ENCODE measurements at places on chromosomes 3 and 15.
A peak's percentile ranks its signal among the peaks of the same experiment; 100 is the strongest.

DNA sequence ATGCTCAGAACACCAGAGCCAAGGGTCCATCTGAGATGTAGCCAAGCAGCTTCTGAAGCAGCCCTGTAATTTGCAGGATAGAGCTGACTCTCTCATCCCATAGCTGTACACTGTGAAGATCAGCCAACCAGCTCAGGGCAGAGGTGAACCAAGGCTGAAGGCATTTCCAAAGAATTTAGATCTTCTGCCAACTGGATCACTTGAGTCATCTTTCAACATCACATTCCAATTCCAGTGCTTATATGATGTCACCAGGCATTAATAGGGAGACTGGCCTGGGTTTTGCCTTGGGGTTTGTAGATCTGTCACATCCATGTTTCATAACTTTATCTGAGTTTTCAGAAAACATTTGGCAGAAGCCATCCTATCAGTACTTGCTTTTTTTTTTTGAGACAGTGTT, 98.2 kb downstream of the NR2F2 start:
- no peak for DNase-seq

- no peak for DNase-seq
These were observed 7.0 kb downstream of the IQSEC1 start for GRCh38 chr3:13066236-13066635.

GRCh38 chr3:38165722-38166387, 518 bp downstream of the OXSR1 start:
- no peak for DNase-seq

DNA sequence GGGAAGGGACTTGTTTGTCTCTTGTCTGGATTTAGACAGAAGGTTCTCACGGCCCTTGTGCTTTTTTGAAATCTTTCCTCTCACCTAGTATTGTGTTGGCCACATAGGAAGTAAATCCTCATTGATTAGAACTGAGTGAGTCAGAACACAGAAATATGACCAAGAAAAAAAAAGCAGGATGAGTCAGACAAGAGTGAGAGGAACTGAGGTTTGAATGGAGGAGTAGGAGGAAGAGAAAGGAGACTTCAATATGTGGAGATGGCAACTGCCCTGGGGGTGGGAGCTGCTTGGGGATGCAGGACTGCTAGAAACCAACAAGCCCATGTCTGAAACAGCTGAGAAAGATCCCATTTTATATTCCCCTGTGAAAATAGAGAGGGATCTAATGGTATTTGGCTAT, 194.1 kb upstream of the ZBTB20 start:
- no peak for DNase-seq

DNA sequence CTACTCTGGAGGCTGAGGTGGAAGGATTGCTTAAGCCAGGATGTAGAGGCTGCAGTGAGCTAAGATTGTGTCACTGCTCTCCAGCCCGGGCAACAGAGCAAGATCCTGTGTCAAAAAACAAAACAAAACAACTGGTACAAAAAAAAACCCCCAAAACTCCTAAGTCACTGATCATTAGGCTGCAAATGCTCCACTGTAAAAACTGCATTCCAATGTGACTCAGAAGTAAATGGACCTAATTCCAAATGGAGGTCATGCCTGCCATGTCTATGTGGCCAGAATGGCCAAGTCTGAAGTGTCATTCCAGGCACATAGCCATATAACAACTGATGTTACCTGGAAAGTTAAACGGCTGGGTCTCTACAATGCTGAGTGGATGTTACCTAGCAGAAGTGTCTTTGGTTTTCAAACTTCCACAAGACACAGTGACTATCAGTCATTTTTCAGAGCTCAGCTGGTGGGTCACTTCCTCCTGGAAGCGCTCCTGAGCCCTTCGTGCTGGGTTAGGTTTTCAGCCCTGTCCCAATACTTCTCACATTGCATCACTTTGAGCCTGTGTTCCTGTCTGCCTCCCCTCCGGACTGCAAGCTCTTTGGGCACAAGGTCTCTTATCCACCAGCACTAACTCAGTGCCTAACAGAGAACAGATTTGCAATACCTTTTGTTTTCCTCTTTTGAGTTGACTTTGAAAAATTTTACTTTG, 10.6 kb downstream of the FSTL1 start:
- no peak for DNase-seq

GRCh38 chr15:74768771-74769342, 13.0 kb upstream of the CSK start:
- no peak for DNase-seq

DNA sequence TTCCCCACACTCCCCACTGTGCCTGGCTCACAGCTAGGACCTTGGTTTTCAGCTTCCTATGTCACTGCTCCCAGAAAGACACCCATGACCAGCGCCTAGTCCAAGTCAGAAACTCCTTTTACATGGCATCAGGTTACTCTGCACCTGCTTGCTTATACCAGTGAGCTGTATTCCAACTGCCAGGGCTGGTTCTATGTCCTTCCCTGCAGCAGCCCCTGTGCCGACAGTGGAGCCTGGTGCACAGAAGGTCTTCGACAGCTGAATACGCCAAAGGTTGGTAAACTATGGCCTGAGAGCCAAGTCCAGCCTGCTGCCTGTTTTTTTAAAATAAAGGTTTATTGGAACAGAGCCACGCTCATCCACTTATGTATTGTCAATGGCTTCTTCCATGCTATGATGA, 102.5 kb downstream of the IQSEC1 start:
- no peak for DNase-seq

- DNase-seq, result peak; percentile 12
These were observed 285.1 kb upstream of the MANF start for GRCh38 chr3:51099794-51100535.

GRCh38 chr3:171643681-171644080, 166.6 kb downstream of the PLD1 start:
- DNase-seq, result no peak

DNA sequence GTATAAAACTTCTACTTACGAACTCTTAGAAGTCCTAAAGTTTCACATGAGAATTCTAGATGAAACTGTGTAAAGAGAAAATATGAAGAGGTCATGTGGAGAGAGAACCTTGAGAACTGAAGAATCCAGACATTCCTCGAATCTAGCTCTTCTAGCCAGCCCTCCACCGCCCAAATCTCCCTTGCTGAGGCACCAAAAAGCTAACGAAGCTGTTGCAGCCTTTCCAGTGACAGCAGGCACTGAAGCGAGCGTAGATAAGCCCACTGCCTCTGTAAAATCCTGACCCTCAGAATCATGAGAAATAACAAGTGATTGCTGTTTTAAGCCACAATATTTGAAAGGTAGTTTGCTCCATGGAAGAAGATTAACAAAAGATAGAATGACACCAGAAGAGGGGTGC, 134.0 kb downstream of the GOLGA6L6 start:
- no peak for DNase-seq

Data from stimulated activated CD4-positive, alpha-beta T cell treated with anti-CD3 and anti-CD28 coated beads, Interleukin-12 subunit alpha, Interleukin-12 subunit beta, amount 100 ng/mL, for 48 hours (primary cell).